NCI-H510A treated with DMSO at 0.1 percent for 48 hours (cell line): ENCODE measurements at places on chromosomes 12 and 14.
A peak's percentile ranks its signal among the peaks of the same experiment; 100 is the strongest.

DNA sequence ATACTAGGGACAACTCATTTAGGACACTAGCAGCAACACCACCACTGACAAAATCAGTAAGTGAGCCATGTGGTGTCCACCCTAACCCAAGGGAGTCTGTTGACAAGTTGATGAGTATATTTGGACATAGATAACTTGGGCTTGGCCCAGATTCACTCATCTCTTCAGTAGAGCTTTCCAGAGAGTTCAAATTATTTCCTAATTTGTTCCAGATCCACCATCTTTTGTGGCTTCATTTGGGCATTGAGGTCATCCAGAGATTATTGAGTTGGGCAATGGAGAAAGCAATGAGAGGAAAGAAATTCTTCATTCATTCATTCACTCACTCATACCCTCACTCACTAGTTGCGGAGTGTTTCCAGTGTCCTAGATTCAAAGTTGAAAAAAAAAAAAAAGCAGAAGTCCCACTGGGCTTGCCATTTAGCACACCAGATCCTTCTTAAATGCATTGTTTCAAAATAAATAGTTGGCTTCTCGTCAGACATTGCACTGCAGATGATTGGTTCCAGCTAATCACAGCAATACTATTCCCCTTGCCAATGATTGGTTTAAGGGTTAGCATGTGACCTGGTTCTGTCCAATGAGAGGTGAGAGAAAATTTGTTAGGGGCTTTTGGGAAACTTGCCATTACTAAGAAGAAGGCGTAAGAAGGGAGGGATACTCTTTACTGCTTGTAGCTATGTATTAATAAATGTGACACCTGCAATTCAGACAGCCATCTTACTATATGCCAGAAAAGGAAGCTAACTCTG is 31.8 kb upstream of the WSCD2 start:
- no peak for DNase-seq

DNA sequence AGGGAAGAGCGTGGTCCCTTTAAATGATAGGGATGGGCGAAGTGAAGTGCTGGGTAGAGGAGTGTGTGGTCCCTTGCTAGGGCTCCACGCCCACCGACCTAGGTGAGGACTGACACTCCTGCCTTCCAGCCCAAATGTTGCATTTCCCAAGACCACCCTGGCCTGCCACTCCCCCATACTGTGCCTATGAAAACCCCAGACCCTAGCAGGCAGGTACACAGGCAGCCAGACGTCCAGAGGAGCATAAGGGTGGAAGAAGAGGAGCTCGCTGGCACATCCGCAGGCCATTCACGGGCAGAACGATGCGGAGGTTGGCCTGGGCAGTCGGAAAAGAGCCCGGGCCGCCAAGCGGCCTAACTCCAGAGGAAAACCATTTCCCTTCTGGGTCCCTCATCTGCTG is 817 bp upstream of the IPO8 start:
- DNase-seq: no peak

DNA sequence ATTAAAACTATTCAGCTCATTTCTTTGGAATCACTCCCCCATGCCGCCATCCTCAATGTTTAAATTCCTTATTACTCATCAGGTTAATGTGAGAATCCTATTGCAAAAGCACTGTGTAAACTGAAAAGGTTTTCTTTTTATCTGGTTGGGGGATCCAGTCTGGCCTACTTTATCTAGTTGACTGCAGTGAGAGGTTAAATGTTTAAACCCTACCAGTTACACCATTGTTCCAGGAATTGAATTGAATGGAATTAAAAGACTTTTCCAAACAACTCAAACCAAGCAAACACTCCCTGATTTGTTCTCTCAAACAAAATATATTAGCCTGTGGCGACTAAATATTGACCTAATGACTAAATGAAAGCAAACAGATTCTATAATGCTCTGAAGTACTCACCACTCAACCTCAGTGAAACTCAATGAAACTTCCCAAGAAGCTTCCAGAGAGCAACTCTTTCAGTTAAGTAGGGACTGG is 100.5 kb downstream of the VEZT start:
- peak; percentile 65 for DNase-seq

GRCh38 chr12:27244689-27245488 is 803 bp downstream of the STK38L start:
- DNase-seq: peak; percentile 18

- DNase-seq: no peak
Observed at GRCh38 chr12:59973515-59973914, 377.7 kb downstream of the SLC16A7 start.
